ENCODE measurements at places on chromosomes 7 and 10.

- DNase-seq, result no peak
- H3K36me3 ChIP-seq, result no peaks in the 10 kb centered on the region
- peaks cover 12% of the 10 kb centered on the region for H3K27me3 ChIP-seq
- H3K4me1 ChIP-seq, result no peaks in the 10 kb centered on the region
- no peak overlapping the region for H3K4me3 ChIP-seq
Measured at GRCh38 chr10:78584266-78584665, 484.5 kb upstream of the ZMIZ1 start.

GRCh38 chr7:52273685-52274610, 761.5 kb upstream of the POM121L12 start:
- H3K4me3 ChIP-seq, result no peak overlapping the region
- no peaks in the 10 kb centered on the region for H3K36me3 ChIP-seq
- H3K4me1 ChIP-seq, result no peaks in the 10 kb centered on the region
- H3K27ac ChIP-seq, result no peak overlapping the region

DNA sequence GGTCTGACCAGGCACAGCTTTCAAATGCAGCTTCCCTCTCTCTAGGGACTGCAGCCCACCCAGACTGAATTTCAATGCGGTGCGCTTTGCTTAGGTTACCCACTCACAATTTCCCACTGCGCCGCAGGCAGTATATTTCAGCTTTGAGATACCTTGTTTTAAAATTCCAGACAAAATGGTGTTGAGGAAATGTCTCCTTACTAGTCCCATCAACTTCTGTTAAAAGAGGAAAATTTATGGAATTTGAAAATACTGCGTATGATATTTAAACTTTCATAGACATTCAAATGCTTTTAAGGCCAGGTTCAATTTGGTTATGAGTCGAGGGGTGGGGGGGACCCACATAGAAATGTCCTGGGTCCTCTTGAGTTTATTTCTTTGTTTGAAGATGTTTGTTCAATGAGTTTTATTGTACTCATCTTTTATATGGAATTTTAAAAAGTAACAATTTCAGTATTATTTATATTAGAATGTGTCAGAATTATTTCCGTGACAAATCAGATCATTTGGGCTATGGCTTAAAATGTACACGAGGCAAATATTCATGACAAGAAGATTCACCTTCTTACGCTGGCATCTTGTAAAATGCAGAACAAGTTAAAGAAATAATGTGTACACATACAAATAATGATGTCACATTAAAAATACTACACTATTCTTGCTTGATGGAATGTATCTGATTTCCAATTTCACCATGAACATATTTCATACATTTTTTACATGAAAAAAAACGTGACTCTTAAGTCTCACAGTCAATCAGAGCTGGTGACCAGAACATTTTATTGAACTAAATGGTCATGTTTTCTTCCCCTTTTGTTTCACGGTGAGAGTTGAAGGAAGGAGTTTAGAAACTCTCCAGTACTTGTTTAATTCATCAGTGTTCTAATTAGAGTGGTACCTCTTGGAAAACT, 1.3 kb downstream of the IKZF1 start:
- peaks cover 16% of the 10 kb centered on the region for H3K36me3 ChIP-seq
- peaks cover 21% of the 10 kb centered on the region for H3K4me1 ChIP-seq
- H3K27me3 ChIP-seq, result no peaks in the 10 kb centered on the region
- H3K4me3 ChIP-seq, result peak overlapping the region; percentile 100
- H3K27ac ChIP-seq, result peak overlapping the region; percentile 96

- H3K36me3 ChIP-seq, result no peaks in the 10 kb centered on the region
- H3K4me3 ChIP-seq, result no peak within 1 kb of the TSS
- no peak for DNase-seq
- H3K27ac ChIP-seq, result no peak within 1 kb of the TSS
- peaks cover 3% of the 10 kb centered on the region for H3K4me1 ChIP-seq
Measured at GRCh38 chr7:101629171-101629570, at the start of gene MYL10. MYL10 (minus strand) TSS chr7:101629296; CDS start chr7:101629118, 178 bp downstream.

GRCh38 chr10:22984066-22984465, 56.2 kb downstream of the ARMC3 start:
- peaks cover 6% of the 10 kb centered on the region for H3K4me1 ChIP-seq
- H3K27me3 ChIP-seq, result peaks cover 1% of the 10 kb centered on the region
- H3K36me3 ChIP-seq, result no peaks in the 10 kb centered on the region
- no peak overlapping the region for H3K27ac ChIP-seq

GRCh38 chr7:12234334-12234865, 23.3 kb downstream of the TMEM106B start:
- no peak overlapping the region for H3K4me3 ChIP-seq
- peaks cover 24% of the 10 kb centered on the region for H3K36me3 ChIP-seq
- no peak for DNase-seq
- peaks cover 2% of the 10 kb centered on the region for H3K4me1 ChIP-seq

GRCh38 chr10:125659071-125659470, 23.9 kb downstream of the TEX36 start:
- no peaks in the 10 kb centered on the region for H3K4me1 ChIP-seq
- peaks cover 7% of the 10 kb centered on the region for H3K27me3 ChIP-seq
- no peak for DNase-seq
- H3K27ac ChIP-seq, result no peak overlapping the region

- no peaks in the 10 kb centered on the region for H3K4me1 ChIP-seq
- H3K27me3 ChIP-seq, result no peaks in the 10 kb centered on the region
- no peaks in the 10 kb centered on the region for H3K36me3 ChIP-seq
- H3K4me3 ChIP-seq, result no peak overlapping the region
- no peak overlapping the region for H3K27ac ChIP-seq
Measured at GRCh38 chr10:34297541-34298345, 517.4 kb downstream of the PARD3 start.

GRCh38 chr7:155583636-155584035, 37.3 kb upstream of the CNPY1 start:
- H3K36me3 ChIP-seq, result no peaks in the 10 kb centered on the region
- no peak for DNase-seq
- peaks cover 4% of the 10 kb centered on the region for H3K4me1 ChIP-seq
- H3K27me3 ChIP-seq, result peaks cover 20% of the 10 kb centered on the region
- H3K4me3 ChIP-seq, result no peak overlapping the region
- no peak overlapping the region for H3K27ac ChIP-seq

DNA sequence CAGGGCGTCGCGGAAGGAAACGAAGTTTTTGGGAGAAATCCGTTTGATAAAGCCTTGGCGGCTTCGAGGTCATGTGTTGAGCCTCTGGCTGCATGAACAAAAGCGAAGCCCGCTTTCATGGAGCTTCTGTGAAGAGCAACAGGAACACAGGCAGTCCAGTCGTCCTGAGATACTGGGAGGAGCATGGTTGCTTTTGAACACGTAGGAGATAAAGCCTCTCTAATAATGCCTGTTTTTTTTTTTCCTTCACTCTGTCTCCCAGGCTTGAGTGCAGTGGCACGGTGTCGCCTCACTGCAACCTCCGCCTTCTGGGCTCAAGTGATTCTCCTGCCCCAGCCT, 473 bp upstream of the ZNF32 start:
- H3K36me3 ChIP-seq, result peaks cover 24% of the 10 kb centered on the region
- no peak for DNase-seq
- peaks cover 12% of the 10 kb centered on the region for H3K4me1 ChIP-seq
- H3K27me3 ChIP-seq, result peaks cover 1% of the 10 kb centered on the region
- H3K4me3 ChIP-seq, result peak overlapping the region; percentile 97
- peak overlapping the region; percentile 91 for H3K27ac ChIP-seq

DNA sequence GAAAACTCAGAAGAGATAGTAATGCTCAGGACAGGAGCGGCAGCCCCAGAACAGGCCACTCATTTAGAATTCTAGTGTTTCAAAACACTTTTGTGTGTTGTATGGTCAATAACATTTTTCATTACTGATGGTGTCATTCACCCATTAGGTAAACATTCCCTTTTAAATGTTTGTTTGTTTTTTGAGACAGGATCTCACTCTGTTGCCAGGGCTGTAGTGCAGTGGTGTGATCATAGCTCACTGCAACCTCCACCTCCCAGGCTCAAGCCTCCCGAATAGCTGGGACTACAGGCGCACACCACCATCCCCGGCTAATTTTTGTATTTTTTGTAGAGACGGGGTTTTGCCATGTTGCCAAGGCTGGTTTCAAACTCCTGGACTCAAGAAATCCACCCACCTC, 65.9 kb upstream of the CAPZA2 start:
- no peak overlapping the region for H3K4me3 ChIP-seq
- no peak for DNase-seq
- H3K4me1 ChIP-seq, result peaks cover 6% of the 10 kb centered on the region

DNA sequence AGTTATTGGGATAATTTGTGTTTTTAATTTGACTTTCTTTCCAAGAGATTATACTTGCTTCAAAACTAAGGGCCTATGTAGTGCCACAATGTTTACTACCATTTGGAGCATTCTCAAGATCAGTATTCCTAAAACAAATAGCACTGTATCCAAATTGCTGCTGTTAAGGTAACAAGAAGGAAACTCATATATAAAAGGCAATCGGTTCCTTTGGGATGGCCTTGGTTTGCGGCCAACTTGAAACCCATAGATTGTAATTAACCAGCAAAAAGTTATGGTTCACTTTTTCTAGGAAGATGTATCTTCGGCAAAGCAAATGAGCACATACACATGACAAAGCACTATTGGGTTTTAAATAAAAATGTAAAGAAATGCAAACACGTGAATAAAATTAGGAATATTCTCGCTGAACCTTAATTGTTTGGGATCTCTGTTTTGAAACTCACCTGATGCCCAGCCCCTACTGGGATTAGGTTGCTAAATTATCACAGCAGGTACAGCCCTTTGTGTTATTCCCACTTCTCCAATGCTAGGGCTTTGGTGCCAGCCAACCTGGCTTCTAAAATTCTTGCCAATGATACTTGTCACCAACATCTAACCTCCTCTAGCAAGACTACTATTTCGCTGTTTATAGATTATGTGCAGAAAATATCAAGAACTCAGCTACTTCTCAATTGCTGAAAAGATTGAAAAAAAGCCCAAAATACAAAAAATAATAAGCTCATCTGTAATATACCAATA, 16.0 kb downstream of the CDNF start:
- no peak overlapping the region for H3K4me3 ChIP-seq
- H3K27me3 ChIP-seq, result no peaks in the 10 kb centered on the region
- no peak for DNase-seq
- H3K36me3 ChIP-seq, result peaks cover 1% of the 10 kb centered on the region

DNA sequence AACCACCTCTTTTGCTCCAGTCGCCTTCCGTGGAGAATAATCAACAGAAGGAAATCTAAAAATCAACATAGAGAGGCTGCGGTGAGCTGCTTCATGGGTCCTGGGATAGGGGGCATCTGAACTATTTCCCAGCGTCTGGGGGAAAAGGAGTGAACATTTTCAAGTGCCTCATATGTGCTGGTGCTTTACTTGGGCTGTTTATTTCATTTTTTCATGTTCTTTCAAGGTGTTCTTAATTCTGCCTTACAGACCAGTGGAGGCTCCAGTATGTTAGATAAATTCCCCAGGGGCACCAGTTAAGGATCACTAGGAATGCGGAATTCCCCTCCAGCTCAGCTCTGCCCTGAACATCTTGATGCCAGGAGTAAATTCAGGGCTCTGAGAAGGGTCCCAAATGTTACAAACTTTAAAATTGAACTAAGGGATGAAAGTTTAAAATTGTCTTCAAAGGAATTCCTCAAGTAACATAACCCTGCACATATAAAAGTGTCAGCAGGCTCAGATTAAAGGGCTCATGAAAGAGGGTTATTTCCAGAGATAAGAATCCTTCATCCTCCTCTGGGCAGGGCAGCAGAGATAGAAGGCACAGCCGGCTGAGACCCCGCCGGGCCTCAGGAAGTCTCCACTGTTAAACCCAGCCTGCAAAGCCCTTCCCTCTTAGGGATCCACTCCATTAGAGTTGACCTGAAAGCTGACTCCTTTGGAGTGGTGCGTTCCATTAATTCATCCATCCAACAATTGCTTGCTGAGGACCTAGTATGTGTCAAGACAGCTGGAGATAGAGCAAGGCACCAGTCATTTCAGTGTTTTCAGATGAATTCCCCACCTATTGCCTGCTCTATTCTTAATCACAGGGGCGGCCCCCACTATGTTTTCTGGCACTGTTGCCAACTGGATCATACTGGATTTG, 345.8 kb downstream of the KCNMA1 start:
- H3K27ac ChIP-seq, result no peak overlapping the region
- no peak for DNase-seq
- no peaks in the 10 kb centered on the region for H3K36me3 ChIP-seq
- H3K4me1 ChIP-seq, result no peaks in the 10 kb centered on the region

DNA sequence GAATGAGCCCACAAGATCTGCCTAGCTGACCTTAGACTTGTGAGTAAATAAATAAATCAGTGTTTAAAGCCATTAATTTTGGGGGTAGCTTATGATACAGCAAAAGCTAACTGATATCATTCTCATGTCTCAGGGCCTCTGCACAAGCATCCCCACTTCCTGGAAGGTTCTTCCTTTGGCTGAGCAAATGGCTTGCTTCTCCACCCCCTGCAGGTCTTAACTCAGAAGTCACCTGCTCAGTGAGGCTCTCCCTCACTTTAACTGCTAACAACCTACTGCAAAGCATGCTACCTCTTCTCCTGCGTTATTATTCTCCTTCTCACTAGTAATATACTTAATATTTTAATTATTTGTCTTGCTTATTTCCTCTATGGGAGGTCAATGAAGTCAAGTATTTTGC, 167.3 kb downstream of the TPK1 start:
- no peak overlapping the region for H3K4me3 ChIP-seq
- DNase-seq, result no peak

- H3K36me3 ChIP-seq, result no peaks in the 10 kb centered on the region
- no peaks in the 10 kb centered on the region for H3K27me3 ChIP-seq
Measured at GRCh38 chr7:17362439-17363105, 64.1 kb downstream of the AHR start.

GRCh38 chr7:138796038-138796615, 1.7 kb upstream of the TMEM213 start:
- no peak for DNase-seq
- no peaks in the 10 kb centered on the region for H3K4me1 ChIP-seq
- no peak overlapping the region for H3K4me3 ChIP-seq
- no peaks in the 10 kb centered on the region for H3K36me3 ChIP-seq

- no peak for DNase-seq
- H3K4me1 ChIP-seq, result peaks cover 7% of the 10 kb centered on the region
- H3K27ac ChIP-seq, result no peak overlapping the region
- no peaks in the 10 kb centered on the region for H3K36me3 ChIP-seq
Measured at GRCh38 chr7:1054861-1055450, 10.6 kb downstream of the GPR146 start.

- H3K27ac ChIP-seq, result no peak overlapping the region
- peaks cover 14% of the 10 kb centered on the region for H3K27me3 ChIP-seq
- no peaks in the 10 kb centered on the region for H3K4me1 ChIP-seq
- DNase-seq, result no peak
- no peaks in the 10 kb centered on the region for H3K36me3 ChIP-seq
Measured at GRCh38 chr10:114391599-114391998, 12.7 kb downstream of the AFAP1L2 start.
